ENCODE measurements at places on chromosomes 5 and 9.

GRCh38 chr9:14018081-14018480, 295.9 kb downstream of the NFIB start:
- DNase-seq = no peak

DNA sequence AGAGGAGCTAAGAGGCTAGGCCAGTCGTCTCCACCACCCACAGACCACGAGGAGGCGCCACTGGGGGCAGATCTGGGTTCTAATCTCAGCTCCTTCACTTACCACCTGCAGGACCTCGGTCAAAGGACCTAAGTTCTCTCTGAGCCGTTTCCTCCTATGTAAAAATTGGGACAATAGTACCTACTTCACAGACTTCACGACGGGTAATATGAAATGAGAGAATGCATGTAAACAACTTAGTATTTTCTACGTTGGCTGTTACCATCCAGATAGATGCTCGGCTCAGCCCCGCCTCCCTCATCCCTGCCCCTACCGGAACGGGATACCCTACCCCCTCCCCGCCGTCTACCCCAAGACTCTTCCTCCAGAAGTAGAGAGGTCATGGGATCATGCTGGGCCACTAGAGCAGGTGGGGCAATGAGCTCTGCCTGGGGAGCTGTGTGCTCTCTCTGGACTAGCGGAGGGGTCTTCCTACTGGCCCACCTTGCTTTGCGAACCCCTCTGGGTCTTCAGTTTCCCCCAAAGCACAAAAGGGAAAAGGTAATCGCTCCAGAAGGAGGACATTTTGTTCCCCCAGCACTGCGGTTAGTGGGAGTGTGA, 541 bp downstream of the GNPDA1 start:
- DNase-seq = no peak

DNA sequence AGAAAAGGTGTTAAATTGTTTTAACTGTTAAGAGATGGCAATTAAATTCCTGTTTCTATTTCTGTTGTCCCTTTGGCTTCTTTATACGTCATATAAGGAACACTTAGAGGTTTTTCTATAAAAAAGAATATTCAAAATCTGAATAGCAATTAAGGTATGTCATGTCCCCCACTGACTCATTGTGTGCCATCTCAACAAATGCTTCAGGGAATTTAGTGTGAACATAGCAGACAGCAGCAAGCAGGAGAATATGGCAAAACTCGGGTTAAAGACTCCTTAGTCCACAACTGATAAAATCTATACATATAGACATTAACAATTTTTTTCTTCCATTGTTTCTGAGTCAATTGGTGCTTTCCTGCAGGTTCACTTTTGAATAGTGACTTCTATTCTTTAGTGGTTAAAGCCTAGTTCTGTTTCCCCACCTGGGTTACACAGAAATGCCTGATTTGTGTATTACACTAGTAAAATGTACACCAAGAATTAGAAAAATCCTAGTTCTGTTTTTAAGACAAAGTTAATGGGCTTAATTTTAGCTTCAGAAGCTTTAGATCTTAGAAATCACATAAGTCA, 17.9 kb upstream of the RPS23 start:
- no peak for DNase-seq

DNA sequence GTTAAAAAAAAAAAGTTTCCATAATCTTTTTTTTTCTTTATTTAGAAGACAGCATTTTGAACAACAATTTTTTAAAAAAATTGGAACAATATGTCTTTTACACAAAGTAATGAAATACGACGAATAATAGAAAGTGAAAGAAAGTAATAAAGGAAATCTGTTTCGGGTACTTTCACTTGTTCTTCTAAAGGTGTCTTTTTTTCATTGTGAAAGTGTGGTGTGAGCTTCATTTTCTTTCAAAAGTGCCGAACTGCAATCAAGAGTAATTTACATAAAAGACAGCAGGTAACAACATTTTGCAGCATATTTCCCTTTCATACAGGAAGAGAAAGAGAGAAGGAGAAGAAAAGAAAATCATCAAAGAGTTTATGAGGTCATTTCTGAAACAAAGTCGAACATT, 159.7 kb upstream of the CDH12 start:
- no peak for DNase-seq

DNA sequence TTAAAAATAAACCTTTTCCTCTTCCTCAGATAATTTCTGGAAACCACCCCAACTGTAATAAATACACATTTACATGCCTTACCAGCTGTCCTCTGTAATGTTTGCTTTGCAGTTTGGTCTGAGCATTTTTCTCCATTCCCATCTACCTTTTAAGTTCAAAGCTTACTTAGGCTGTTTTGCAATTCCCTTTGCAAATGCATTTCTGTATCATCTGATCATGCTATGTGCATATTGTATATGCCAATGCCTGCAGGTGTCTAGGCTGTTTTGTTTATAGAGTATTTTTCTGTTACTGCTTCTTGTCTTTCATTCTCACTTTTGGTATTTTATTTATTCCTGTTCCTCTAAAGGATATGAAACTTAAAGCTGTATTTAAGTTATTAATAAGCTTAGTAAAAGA, 86.3 kb downstream of the SLC44A1 start:
- no peak for DNase-seq

- DNase-seq = no peak
Measured at GRCh38 chr5:124692324-124692723, 54.1 kb downstream of the ZNF608 start.

DNA sequence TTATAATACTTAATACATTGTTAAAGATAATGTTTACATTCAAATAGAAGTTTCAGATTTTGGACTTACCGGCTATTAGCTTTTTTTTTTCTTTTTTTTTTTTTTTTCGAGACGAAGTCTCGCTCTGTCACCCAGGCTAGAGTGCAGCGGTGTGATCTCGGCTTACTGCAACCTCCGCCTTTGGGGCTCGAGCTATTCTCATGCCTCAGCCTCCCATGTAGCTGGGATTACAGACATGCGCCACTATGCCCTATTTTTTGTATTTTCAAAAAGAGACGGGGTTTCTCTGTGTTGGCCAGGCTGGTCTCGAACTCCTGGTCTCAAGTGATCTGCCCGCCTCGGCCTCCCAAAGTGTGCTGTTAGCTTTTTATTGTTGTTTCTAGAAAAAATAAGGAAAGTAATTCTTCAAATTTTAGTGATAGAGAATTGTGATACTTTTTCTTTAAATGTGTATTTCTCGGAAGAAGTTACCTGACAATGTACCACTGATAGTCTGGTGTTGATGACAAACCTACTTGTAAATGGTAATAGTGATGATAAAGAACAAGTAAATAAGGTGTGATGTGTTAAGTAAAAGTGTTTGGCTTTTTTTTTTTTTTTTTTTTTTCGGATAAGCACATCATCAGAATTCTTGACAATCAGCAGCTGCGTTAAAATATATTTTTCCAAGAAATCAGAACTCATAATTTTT, 2.7 kb downstream of the CDC42SE2 start:
- DNase-seq = no peak

GRCh38 chr9:110192531-110193261, 15.3 kb downstream of the C9orf152 start:
- DNase-seq = no peak

DNA sequence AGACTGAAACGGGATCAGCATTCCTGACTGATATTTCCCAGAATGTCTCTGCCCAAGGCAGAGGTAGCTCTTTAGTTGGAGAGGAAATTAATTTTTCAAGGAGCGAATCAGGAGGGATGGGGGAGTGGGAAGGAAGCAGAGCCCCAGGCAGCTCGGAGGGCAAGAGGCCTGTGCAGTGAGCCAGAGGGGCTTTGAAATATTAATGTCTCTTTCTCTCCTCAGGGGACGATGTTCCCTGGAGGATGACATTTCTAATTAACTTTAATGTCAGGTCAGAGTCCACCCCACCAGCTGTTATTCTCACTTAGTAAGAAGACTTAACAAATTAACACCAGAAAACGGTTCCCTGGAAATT, 45.6 kb downstream of the SLC6A7 start:
- DNase-seq = no peak

DNA sequence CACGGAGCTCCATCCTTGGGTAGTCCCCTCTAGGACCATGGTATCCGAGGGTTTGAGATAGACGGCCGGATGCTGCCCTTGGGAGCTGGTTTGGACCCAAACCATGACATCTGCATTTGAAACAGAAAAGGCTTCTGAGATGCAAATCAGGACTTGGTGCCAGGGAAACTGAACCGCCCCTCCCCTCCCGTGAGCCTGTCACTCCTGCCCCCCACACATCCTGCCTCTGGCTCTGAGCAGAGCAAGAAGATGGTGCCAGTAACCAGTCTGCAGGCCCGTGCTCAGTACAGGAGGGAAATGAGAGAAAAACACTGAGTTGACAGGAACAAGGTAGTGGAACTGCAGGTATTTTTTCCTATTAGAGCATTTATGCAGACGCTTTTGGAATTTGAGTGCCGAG, 18.6 kb downstream of the ARPC5L start:
- no peak for DNase-seq
